ENCODE measurements at places on chromosomes 2 and 18. TPM values are rescaled to one million over a fixed set of nuclear protein-coding genes. Genes with fewer than 3 reads are reported as not detected.
A peak's percentile ranks its signal among the peaks of the same experiment; 100 is the strongest.

DNA sequence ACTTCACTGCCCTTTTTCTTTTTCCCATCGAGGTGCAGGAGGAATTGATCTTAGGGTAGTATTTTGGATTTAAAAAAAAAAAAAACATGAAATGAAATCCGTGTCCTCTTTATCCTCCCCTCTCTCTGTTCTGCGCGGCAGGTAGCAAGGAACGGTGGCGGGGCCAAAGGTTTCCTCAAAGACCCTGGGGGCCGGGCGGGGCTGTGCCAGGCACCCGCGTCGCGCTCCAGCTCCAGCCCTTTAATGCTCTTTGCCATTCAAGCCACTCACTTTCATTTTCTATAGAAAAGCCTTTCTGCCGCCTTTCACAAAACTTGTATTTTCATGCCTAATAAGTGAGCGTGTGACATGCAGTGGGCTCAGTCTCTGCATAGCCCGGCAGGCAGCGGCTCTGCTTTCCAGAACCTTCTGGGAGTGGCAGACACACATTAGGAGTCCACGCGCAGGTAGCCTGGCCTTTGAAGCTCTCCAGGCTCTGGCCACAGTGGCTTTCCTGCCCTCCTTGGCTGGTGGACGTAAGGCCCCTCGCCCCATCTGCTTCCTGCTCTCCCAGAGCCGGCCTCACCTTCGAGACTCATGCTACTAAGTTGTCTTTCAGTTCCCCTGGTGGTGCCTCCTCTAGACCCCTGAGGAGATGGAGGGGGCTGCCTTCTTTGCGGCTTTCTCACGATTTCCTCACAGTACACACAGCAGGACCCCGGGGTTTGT, 41.7 kb downstream of the AGAP1 start:
- peaks cover 7% of the 10 kb centered on the region for H3K4me1 ChIP-seq
- no peaks in the 10 kb centered on the region for H3K27me3 ChIP-seq
- no peak overlapping the region for H3K27ac ChIP-seq
- DNase-seq: peak; percentile 77
- H3K36me3 ChIP-seq: no peaks in the 10 kb centered on the region

- no peak overlapping the region for H3K4me3 ChIP-seq
- H3K4me1 ChIP-seq: peaks cover 35% of the 10 kb centered on the region
- no peak for DNase-seq
- no peaks in the 10 kb centered on the region for H3K27me3 ChIP-seq
These were observed 2.4 kb upstream of the ANTXR1 start for GRCh38 chr2:69010437-69011194.

GRCh38 chr2:100632759-100633158, 70.0 kb downstream of the PDCL3 start:
- peaks cover 20% of the 10 kb centered on the region for H3K27me3 ChIP-seq
- H3K27ac ChIP-seq: no peak overlapping the region
- no peak overlapping the region for H3K4me3 ChIP-seq
- H3K4me1 ChIP-seq: peaks cover 2% of the 10 kb centered on the region
- no peaks in the 10 kb centered on the region for H3K36me3 ChIP-seq

DNA sequence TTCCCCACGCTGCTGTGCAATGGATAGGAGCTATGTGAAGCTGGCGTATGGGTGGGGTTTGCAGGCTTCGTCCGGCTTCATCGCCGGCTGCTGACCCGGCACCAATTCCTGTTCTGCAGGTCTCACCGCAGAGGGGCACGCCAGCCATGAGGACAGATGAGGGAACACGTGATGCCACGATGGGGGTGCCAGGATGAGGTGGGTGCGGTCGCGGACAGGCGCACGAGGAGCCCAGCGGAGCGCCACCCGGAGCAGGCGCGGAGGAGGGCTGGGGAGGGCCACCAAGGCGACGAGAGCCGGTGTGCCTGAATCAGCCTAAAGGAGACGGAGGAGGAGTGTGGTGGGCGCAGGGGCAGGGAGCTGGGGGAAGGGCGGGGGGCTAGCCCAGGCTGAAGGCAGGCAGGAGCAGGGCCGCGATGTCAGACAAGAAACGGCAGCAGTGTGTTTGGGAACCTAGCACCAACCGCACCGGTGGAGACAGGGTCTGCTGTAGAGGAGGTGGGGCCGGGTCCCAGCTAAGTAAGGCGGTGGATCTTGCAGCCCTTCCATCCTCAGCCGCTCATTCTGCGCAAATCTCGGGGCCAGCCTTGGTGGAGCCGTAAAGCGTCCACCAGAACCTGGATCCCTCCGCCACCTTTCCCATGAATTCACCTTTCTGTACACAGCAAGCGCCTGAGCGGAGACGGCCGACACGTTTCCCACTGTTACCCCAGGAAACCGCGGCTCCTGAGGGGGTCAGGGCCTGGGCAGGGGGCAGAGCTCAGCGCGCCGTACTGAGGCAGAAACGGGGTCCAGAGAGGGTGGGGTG, 17.0 kb upstream of the CD8A start:
- peaks cover 17% of the 10 kb centered on the region for H3K4me1 ChIP-seq
- H3K27me3 ChIP-seq: peaks cover 1% of the 10 kb centered on the region
- H3K36me3 ChIP-seq: no peaks in the 10 kb centered on the region

The PSD4 gene
- total RNA-seq: 5.2 TPM

DNA sequence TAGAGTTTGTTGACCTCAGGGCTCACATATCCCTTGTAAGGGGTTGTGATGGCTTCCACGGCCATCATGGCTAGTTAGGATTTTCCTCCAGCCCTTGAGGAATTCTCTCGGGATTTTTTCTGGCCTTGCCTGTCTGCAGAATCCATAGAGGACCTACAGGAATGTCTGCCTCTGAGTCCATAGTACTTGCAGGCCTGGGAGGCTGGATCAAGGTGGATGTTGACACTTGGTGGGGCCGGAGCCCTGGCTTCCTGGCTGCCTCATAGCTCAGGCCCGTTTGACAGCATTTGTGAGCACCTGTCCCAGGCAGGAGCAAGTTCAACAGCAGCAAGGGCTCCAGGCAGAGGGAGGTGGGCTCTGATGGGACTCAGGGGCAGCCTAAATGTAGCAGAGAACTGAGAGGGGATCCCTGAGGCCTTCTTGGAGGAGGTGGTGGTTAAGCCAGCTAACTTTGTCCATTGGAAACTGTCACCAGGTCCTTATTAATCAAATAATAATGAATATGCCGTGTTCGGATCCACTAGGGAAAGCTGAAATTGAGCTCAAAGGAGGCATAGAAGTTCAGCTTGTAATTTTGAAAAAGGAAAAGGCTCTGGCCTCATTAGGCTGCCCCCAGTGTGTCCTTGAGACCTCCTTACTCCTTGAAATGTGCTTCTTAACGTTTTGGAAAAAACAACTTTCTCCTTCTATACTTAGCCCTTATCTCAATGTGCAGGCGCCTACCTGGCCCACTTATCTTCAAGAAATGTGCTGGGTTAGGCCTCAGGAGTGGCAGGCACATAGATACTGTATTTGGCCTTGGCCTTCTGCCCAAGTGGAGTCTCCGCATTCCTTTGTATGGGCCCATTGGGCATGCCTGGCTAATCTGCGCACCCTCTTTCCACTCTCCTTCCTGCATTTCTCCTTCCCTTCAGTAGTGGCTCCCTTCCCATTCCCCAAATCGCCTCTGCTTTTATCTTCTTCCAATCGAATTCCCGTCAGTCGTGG, 66.9 kb downstream of the HPCAL1 start:
- H3K36me3 ChIP-seq: no peaks in the 10 kb centered on the region
- H3K4me1 ChIP-seq: no peaks in the 10 kb centered on the region
- no peak overlapping the region for H3K27ac ChIP-seq
- H3K4me3 ChIP-seq: no peak overlapping the region
- no peaks in the 10 kb centered on the region for H3K27me3 ChIP-seq

- no peak overlapping the region for H3K4me3 ChIP-seq
- H3K4me1 ChIP-seq: peaks cover 96% of the 10 kb centered on the region
- no peaks in the 10 kb centered on the region for H3K36me3 ChIP-seq
- H3K27ac ChIP-seq: peak overlapping the region; percentile 97
These were observed 115.9 kb downstream of the SH3RF3 start for GRCh38 chr2:109244750-109245382.

DNA sequence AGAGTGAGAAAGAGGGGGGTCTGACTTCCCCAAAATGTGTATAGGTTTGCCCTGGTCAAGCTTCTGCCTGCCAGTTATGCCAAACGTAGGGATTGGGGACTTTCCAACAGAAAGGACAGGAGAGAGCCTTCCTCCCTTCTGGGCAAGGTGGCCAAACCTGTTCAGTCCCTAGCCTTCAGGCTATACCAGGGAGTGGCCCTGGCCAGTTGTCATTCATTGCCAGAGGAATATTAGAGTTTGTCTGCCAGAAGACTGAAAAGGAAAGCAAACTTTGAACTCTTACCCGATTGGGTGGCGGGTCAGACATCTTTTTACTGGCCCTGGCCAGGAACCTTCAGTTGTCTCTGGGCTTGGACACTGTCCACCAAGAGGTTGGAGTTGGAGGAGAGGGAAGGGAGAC, 22.1 kb downstream of the RAB3GAP1 start:
- DNase-seq: no peak
- peak overlapping the region; percentile 3 for H3K27ac ChIP-seq
- peaks cover 7% of the 10 kb centered on the region for H3K4me1 ChIP-seq
- H3K36me3 ChIP-seq: peaks cover 12% of the 10 kb centered on the region
- no peak overlapping the region for H3K4me3 ChIP-seq

GRCh38 chr2:70104231-70105111, 17.2 kb downstream of the PCBP1 start:
- peaks cover 37% of the 10 kb centered on the region for H3K4me1 ChIP-seq
- no peaks in the 10 kb centered on the region for H3K27me3 ChIP-seq
- H3K36me3 ChIP-seq: no peaks in the 10 kb centered on the region
- peak overlapping the region; percentile 76 for H3K27ac ChIP-seq

DNA sequence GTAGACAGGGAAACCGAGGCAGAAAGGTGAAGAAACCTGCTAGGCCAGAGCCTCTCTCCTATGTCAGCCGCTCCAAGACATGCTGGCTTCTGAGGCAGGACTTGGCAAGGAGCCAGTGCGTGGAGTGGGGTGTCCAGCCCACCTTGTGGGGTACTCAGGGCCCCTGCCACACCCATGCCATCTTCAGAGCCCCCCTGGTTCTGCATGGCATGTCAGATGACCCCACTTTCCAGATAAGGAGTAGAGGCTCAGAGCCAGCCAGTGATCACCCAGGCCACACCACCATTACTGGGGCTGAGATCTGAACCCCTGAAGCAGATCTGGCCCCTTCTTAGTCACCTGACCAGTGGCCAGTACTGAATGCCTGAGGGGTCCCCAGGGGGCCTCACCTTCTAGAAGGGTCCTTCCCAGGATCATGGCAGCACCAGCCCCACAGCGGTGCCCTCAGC, 14.7 kb downstream of the CROCC2 start:
- H3K4me3 ChIP-seq: no peak overlapping the region
- DNase-seq: no peak
- H3K27ac ChIP-seq: peak overlapping the region; percentile 81
- H3K4me1 ChIP-seq: peaks cover 8% of the 10 kb centered on the region
- H3K27me3 ChIP-seq: no peaks in the 10 kb centered on the region
- no peaks in the 10 kb centered on the region for H3K36me3 ChIP-seq

DNA sequence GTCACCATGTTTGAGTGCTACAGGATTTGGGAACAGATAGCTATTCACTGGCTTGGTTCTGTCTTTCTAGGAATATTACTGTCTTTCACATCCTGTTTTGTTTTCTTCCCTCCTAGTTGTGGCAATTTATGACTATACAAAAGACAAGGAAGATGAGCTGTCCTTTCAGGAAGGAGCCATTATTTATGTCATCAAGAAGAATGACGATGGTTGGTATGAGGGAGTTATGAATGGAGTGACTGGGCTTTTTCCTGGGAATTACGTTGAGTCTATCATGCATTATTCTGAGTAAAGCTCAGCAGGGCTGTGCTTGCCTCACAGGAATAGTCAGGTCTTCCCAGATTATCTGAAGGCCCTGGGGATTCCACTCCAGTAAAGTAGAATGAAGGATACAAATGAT, 98.9 kb downstream of the ABI2 start:
- peaks cover 3% of the 10 kb centered on the region for H3K4me1 ChIP-seq
- peaks cover 7% of the 10 kb centered on the region for H3K36me3 ChIP-seq
- no peak overlapping the region for H3K4me3 ChIP-seq
- H3K27ac ChIP-seq: no peak overlapping the region

The RIT2 gene
- not detected for total RNA-seq

DNA sequence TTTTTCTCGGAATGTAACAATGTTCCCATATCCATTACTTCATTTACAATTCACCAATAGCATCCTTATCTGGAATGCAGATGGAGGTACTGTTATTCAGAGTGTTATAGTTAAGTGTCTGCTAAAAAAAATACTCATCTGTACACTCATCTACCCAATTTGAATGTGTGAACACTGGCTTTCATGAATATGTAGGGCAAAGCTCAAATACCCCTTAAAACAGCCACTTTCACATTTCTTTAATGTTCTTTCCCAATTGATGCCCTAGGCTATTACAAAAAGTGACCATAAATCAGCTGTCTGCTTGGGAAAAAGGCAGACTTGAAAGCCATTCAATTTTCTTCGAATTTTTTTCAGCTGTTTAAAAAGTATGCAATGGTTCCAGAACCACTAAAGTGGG, 796.3 kb upstream of the FSHR start:
- H3K4me1 ChIP-seq: no peaks in the 10 kb centered on the region
- no peak for DNase-seq
- no peak overlapping the region for H3K27ac ChIP-seq
- H3K36me3 ChIP-seq: no peaks in the 10 kb centered on the region
- no peak overlapping the region for H3K4me3 ChIP-seq
- no peaks in the 10 kb centered on the region for H3K27me3 ChIP-seq

- peak; percentile 56 for DNase-seq
- no peak overlapping the region for H3K27ac ChIP-seq
- H3K27me3 ChIP-seq: peaks cover 22% of the 10 kb centered on the region
- H3K4me1 ChIP-seq: peaks cover 19% of the 10 kb centered on the region
- H3K36me3 ChIP-seq: peaks cover 3% of the 10 kb centered on the region
These were observed 4.8 kb upstream of the KCNG2 start for GRCh38 chr18:79792988-79793355.

DNA sequence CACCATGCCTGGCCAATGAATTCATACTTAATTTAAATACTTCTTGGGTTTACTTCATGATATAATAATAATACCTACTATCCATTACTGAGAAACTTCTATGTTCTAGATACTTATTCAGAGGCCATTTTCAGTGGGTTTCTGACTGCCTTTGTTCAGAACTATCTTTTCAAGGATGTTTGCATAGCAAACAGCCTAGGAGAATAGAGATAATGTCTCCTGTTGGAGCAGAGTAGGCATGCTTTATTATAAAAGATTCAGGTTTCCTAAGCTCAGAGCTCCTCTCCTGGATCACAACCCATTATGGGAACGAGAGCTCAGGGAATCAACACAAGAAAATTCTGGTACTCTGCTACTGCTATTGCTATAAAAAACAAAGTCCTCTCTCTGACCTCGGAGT, 11.1 kb downstream of the FASTKD1 start:
- no peak for DNase-seq
- no peaks in the 10 kb centered on the region for H3K4me1 ChIP-seq
- H3K4me3 ChIP-seq: no peak overlapping the region
- peaks cover 5% of the 10 kb centered on the region for H3K36me3 ChIP-seq
- no peak overlapping the region for H3K27ac ChIP-seq

DNA sequence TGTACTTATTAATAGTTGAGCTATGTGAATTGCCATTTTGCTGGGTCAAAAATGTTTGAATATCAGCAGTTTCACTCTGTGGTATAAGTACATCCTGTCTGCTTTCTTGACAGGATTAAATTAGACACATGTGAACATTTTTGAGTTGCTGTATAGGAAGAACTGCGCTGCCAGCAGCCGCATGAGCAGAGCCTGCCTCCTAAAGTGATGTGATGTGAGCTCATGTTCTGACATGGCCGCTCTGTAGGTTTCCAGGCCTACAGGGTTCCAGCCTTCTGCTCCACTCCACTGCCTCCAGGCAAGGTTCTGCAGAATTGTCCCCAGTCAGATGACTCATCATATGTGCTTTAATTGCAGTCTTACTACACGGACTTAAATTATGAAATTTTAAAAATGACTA, 119.7 kb upstream of the NFATC1 start:
- no peak for DNase-seq
- no peaks in the 10 kb centered on the region for H3K27me3 ChIP-seq
- H3K27ac ChIP-seq: no peak overlapping the region
- H3K4me3 ChIP-seq: no peak overlapping the region
- peaks cover 11% of the 10 kb centered on the region for H3K36me3 ChIP-seq

Measured in chondrocyte (in vitro differentiated cells).